Glutamatergic neuron (in vitro differentiated cells): ENCODE measurements at places on chromosomes 13 and 19.

DNA sequence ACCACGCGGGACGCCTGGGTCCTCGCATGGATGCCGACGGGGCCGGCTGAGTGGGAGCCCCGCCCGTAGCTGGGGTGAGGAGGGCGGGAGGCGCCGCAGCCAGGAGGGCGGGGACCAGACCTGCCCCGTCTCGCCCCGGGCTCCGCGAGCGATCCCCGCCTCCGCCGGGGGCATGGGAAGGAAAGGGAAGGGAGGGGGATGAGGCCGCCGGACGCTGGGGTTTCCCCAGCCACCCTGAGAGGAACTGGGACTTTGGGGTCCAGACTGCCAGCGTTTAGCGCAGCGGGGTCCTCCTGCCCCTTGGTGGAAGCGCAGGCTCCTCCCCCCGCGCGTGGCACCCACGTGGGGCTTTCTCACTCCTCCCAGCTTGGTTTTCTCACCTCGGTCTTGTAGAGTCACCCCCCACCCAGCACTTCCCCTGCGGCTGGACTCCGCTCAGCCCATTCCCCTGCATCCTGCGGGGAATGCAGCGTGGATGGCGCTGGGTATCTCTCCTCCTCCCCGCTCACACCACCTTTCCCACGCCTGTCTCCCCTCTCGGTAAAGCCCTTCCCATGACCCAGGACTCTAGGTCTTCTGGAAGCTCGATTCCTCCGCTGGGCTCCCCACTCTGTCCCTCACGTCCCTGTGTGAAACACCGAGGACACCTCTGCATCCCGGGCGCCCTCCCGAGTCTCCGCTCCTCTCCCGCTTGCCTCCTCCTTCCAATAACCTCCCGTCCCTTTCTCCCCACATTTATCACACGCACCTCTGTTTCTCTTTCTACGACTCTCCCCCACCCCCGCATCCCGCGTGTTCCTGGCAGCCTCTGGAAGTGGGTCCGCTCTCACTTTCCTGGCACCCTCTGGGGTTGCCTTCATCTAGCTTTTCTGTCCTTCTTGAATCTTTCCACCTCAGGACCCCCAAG lies 2.1 kb downstream of the TGFB1 start:
- peak; percentile 45 for DNase-seq

DNA sequence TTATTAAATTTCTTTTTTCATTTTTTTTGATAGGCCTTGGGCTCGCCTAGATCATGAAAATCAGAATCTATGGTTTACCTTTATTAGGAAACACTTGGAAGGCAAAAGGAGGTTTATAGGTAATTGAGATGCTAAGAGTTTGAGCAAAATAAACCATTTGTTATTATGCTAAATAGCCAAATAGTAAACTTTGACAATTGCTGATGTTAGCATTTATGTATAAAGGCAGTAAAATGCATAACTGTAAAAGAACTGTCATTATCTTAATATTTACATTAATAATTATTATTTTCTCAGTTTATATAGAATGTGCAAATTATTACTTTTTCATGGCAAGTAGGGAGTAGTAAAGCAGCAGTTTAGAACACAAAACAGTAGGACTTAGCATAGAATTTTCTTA lies 1737.8 kb upstream of the PRR20A start:
- DNase-seq, result no peak

- peak; percentile 51 for DNase-seq
These were observed 8.3 kb downstream of the LGI4 start for GRCh38 chr19:35126624-35126959.

DNA sequence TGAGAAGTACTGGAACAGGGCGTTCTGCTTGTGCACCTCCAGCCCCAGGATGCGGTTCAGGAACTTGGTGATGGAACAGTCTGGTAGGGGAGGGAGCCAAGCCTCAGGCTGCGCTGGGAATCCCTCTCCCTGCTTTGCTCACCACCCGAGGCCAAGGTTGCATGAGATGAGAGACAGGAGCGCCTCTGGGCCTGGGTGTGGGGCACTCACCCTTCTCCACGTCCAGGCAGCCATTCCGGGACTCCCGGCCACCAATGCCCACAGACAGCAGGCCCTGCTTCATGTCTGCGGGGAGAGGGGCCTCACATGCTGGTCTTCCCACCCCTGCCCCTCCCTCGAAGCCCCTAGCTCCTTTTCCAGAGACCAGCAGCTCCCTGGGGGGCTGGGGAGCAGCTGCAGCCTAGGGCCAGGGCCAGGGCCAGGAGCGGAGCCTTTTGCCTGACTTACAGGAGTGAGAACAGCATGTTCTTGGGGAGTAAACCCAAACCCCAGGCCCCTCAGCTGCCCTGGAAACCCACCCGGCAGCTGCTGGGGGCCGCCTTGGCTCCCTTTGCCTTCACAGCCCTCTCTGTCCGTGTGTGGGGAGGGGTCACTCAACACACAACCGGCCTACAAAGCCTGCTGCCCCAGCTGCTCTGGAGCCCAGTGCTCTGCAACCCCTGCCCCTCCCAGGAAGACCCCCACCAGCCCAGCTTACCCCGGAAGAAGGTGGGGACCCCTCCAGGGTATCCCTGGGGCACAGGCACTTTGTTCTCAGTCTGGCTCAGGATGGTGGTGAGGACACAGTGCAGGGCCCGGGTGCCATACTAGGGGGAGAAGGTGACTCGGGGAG lies 7.2 kb downstream of the GPX4 start:
- peak; percentile 72 for DNase-seq

GRCh38 chr13:70714993-70715392 lies 606.7 kb upstream of the KLHL1 start:
- DNase-seq, result no peak

DNA sequence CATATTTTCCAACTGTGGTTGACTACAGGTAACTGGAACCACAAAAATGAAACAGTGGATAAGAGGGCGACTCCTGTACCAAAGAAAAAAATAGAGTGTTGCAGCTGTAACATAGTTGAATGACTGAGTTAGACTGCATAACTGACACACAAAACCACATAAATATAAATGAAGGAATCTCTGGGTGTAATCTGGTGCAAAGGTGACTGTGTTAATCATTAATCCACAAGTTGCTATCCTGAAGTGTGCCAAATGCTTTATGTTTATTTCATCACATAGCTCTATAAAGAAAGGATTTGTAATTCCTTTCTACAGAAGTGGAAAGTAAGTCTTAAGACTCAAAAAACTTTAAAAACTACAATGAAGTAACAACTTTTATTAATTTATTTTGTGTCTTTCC lies 6.0 kb upstream of the GJB2 start:
- no peak for DNase-seq

GRCh38 chr19:33050110-33050509 lies 14.6 kb downstream of the RHPN2 start:
- DNase-seq, result no peak

DNA sequence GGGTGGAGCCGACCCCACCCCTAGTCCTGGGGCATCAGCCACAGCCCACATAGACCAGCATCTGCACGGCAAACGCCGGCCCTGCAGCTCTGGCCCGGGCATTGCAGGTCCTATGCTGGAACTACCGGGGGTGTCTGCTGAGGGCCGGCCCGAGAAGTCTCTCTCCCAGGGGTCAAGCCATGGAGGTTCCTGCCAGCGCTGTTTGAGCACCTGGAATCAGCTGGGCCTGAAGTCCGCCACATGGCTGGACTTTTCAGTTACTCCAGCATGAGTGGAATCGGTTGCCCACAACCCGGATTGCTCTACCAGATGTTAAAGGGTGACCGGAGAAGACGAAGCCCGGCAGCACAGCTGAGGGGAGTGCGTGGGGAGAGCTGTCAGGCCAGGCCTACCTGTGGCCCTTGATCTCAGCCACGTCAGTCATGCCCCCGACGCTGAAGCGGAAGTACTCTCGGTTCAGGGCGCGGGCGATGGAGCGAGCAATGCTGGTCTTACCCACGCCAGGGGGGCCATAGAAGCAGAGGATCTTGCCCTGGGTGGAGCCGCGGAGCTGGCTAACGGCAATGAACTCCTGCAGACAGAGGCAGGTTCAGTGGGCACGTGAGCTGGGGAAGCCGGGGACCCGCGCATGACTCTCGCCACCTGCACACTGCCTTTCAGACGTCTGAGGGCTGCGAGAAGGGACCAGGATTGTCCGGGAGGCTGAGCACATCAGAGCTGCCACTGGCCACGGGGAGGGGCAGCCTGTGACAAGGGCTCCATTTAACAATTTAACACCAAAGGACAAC lies 8.7 kb downstream of the RPL36 start:
- no peak for DNase-seq

GRCh38 chr19:14516746-14517438 lies 1.3 kb downstream of the DNAJB1 start:
- DNase-seq, result no peak

GRCh38 chr19:46660551-46661019 lies 397 bp downstream of the DACT3 start:
- no peak for DNase-seq

GRCh38 chr19:6108721-6109633 lies 1.3 kb downstream of the RFX2 start:
- DNase-seq, result peak; percentile 28

GRCh38 chr13:73657821-73658540 lies 476.2 kb downstream of the KLF12 start:
- DNase-seq, result no peak

GRCh38 chr19:1360818-1361461 lies 22.8 kb upstream of the NDUFS7 start:
- DNase-seq, result no peak

GRCh38 chr13:105814219-105814901 lies 721.1 kb downstream of the EFNB2 start:
- no peak for DNase-seq

DNA sequence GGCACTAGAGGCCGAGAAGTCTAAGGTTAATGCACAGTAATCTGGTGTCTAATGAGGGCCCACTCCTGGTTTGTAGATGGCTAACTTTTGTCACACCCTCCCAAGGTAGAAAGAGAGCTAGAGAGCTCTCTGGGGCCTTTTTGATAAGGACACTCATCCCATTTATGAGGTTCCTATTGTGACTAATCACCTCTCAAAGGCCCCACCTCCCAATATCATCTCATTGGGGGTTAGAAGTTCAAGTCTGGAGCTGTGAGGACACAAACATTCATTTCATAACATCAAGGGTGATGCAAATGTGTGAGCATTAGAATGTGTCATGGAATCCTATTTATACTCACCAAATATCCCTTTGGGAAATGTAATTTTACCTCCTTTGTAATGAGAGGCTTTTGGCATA lies 79.2 kb upstream of the SLC10A2 start:
- no peak for DNase-seq

GRCh38 chr13:91058919-91059318 lies 288.6 kb upstream of the MIR17HG start:
- no peak for DNase-seq

GRCh38 chr19:5430237-5430636 lies 25.0 kb upstream of the ZNRF4 start:
- DNase-seq, result peak; percentile 42

- no peak for DNase-seq
These were observed at the start of gene FCAR for GRCh38 chr19:54873990-54874389. Gene FCAR (plus strand): TSS chr19:54874235. CDS start chr19:54874290, 55 bp downstream.

DNA sequence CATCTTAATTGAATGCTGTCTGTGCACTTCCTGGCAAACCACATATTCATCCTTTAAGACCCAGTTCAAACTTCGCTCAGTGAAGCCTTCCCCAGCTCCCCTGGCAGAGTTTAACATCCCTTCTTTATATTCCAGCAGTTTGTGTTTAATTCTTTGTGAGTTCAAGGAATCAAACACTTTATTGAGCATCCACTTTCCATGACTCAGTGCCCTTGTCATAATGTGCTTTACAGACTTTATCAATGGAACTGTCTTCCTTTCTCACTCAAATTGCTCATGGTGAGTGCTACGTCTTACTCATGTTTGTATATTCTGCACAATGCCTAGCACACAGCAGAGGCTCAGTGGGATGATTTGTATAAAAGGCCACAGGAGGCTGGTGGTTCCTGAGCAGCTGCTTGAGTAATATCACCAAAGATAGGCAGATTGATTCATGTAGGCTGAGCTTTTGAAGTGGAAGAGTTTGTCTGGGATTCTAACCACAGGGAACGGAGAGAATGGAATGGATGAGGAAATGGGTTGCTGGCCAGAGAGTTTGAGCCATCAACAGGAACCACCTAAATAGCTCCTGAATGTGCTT lies 44.2 kb downstream of the SERTM1 start:
- DNase-seq, result no peak

GRCh38 chr19:45136507-45137178 lies 24.1 kb downstream of the NKPD1 start:
- DNase-seq, result peak; percentile 68

DNA sequence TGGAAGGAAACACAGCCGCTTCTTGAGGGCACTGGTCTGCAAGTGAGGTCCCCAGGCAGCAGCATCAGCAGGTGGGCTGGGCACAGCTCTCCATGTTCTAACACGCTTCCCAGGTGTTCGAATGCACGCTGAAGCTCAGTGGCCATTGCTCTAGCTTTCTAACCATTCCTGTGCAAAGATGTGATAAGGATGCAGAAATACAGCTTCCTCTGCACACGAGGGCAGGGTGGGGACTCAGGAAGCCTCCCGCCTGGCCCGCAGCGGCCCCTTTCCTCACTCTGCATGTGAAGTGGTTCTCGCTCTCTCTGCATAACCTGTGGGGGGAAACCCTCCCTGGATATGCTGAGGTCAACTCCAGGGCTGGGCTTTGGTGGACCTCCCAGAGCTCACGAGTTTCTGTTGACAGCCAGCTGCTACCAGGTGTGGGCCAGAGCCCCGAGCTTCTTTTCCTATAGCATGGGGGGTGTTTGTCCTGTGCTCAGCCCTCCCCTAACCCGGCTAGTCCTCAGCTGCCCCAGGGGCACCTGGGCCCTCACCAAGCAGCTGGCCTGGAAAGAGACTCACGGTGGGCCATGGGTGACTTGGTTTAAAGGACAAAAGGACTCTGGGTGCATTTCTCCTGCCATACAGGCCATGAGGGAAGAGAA lies 168.2 kb downstream of the TEX29 start:
- no peak for DNase-seq
